Activated CD4-positive, alpha-beta T cell treated with anti-CD3 and anti-CD28 coated beads, Interleukin-2, amount 10 ng/mL, durations not matched to agents 24 days and 14 days (primary cell): ENCODE measurements at places on chromosomes 3 and 15.

DNA sequence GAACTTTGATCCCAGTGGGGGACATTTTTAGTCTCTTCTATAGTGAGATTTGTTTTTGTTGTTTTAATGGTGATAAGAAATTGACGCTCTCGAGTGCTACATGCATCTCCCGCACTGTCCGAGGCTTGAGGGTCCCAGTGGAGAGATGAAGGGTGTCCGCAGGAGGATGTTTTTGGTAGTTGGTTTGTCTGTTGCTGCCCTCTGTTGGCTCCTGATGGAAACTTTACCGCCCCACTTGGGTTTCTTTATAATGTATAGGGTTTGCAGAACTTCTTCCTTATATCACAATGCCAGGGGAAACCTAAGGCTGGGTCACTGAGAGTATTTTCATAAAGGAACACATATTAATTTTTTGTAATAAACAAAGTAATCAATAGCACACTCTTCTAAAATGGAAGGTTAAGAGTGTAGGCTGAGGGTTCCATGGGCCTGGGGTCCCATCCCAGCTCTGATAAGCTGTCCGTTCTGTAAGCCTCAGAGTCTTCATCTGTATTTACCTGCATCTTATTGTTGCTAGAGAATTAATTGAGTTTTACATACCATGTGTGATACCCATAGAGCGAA is 185.3 kb upstream of the FEZF2 start:
- no peak for DNase-seq
- H3K4me1 ChIP-seq: no peaks in the 10 kb centered on the region

DNA sequence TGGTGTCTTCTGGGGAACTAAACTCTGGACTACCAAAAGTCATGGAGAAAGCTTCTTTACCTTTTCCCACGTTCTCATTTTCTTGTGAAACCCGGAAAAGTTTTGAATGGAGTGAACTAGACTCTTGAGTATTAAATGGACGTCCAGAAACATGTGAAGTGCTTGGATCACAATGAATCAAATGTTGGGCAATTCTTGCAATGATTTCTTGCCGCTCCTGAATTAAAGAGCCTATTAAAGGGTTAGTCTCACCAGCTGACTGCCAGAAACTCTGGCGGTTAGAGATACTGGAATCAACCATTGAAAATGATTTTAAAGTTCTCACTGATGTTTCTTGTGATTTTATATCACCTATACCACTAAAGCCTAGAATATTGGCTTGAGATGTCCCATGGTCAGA is 40.8 kb upstream of the ARPP19 start:
- H3K36me3 ChIP-seq: peaks cover 26% of the 10 kb centered on the region
- DNase-seq: no peak
- no peaks in the 10 kb centered on the region for H3K27me3 ChIP-seq
- no peaks in the 10 kb centered on the region for H3K4me1 ChIP-seq
- H3K27ac ChIP-seq: no peak overlapping the region

DNA sequence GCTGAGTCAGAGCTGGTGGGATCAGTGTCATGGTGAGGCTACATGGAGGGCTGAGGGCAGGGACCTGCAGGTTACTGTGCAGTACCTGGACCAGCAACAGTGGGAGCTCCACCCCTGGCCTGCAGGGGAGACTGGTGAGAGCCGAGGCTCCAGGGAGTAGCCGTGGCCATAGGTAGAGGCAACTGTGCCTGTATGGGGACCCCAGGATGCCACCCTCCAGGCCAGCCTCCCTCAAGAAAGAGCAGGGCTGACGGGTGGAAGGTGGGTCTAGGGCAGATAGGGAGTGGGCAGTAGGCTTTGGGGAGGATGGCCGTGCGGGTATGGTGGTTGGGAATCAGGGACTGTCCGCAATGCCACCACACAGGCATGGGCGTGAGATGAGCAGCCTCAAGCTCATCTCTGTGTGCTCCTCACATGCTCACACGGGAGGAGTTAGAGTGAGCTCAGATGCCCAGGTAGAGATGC is 35.5 kb downstream of the FBLN2 start:
- no peaks in the 10 kb centered on the region for H3K36me3 ChIP-seq
- no peaks in the 10 kb centered on the region for H3K27me3 ChIP-seq
- H3K4me1 ChIP-seq: no peaks in the 10 kb centered on the region
- no peak overlapping the region for H3K27ac ChIP-seq

GRCh38 chr3:69385123-69385722 is 665 bp downstream of the FRMD4B start:
- H3K4me1 ChIP-seq: peaks cover 17% of the 10 kb centered on the region
- H3K27ac ChIP-seq: no peak overlapping the region
- H3K27me3 ChIP-seq: peaks cover 73% of the 10 kb centered on the region
- no peak for DNase-seq

- H3K27ac ChIP-seq: no peak within 1 kb of the TSS
- no peak within 1 kb of the TSS for H3K4me3 ChIP-seq
- DNase-seq: no peak
- peaks cover 40% of the 10 kb centered on the region for H3K27me3 ChIP-seq
These were observed at the start of gene MASP1 for GRCh38 chr3:187291512-187292132. TSS of gene MASP1 (minus strand) at chr3:187291737. CDS start at chr3:187291632, 105 bp downstream.

DNA sequence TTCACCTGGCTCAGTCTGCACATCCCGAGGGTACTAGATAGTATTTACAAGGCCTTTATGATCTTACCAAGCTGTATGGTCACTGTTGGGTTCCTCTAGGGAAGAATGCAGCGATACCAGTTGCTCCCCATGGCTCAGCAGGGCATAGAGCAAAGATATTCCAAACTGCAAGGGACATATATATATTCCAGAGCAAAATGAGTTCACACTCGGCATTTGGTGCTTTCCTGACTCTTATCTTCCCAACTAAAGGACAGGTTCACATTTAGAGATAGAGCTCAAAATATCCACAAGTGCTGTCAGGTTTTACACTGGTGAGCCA is 3.5 kb upstream of the SPG11 start:
- peak overlapping the region; percentile 86 for H3K4me3 ChIP-seq
- peak; percentile 71 for DNase-seq
- peak overlapping the region; percentile 92 for H3K27ac ChIP-seq

GRCh38 chr15:63826528-63826927 is 7.2 kb downstream of the HERC1 start:
- peak; percentile 67 for DNase-seq
- no peaks in the 10 kb centered on the region for H3K27me3 ChIP-seq
- peak overlapping the region; percentile 67 for H3K4me3 ChIP-seq
- H3K27ac ChIP-seq: peak overlapping the region; percentile 78
- peaks cover 9% of the 10 kb centered on the region for H3K36me3 ChIP-seq

DNA sequence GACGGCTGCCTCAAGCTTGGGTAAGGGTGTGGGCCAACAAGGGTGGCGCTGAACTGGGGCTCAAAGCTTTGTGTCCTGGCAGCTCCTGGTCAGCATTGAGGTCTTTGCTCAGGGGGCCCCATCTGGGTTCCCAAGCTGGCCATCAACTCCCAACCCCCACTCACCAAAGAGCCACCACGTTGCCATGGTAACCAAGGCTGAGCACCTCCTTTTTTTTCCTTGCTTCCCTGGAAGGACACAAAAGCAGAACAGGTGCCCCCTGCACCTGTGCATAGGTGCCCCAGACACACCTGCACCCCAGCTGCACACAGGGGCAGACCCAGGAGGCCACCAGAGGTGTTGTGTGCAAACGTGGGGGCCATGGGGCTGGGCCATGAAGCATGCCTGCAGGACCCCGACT is 16.5 kb downstream of the UROC1 start:
- no peaks in the 10 kb centered on the region for H3K27me3 ChIP-seq
- peaks cover 4% of the 10 kb centered on the region for H3K4me1 ChIP-seq
- no peak overlapping the region for H3K27ac ChIP-seq
- H3K36me3 ChIP-seq: no peaks in the 10 kb centered on the region
- DNase-seq: no peak

GRCh38 chr15:26713498-26713897 is 59.4 kb downstream of the GABRB3 start:
- no peak for DNase-seq
- no peaks in the 10 kb centered on the region for H3K27me3 ChIP-seq
- H3K4me3 ChIP-seq: no peak overlapping the region
- no peak overlapping the region for H3K27ac ChIP-seq
- H3K36me3 ChIP-seq: no peaks in the 10 kb centered on the region
